Keratinocyte (primary cell): ENCODE measurements at places on chromosomes 1 and 21. TPM values are rescaled to one million over a fixed set of nuclear protein-coding genes. Genes with fewer than 3 reads are reported as not detected.

The MMEL1 gene
- 0.15 to 0.17 TPM in 2 of 3 replicates, not detected in the other for polyA plus RNA-seq

The ALG14 gene
- polyA plus RNA-seq: 1.5 to 7.0 TPM (median 4.6 TPM) in 3 replicates

The MT1HL1 gene
- not detected in 3 replicates for polyA plus RNA-seq

The KRTAP13-3 gene
- not detected in 3 replicates for polyA plus RNA-seq

The ZBTB18 gene
- polyA plus RNA-seq: 3.8 to 5.8 TPM (median 5.7 TPM) in 3 replicates

- H3K4me1 ChIP-seq: no peaks in the 10 kb centered on the region
- H3K4me3 ChIP-seq: no peak overlapping the region
- H3K27ac ChIP-seq: no peak overlapping the region
- H3K36me3 ChIP-seq: no peaks in the 10 kb centered on the region
These were observed 48.2 kb upstream of the TNFSF4 start for GRCh38 chr1:173255214-173255813.

- no peaks in the 10 kb centered on the region for H3K4me1 ChIP-seq
- no peak overlapping the region for H3K4me3 ChIP-seq
- H3K27ac ChIP-seq: no peak overlapping the region
- DNase-seq: no peak
- no peaks in the 10 kb centered on the region for H3K36me3 ChIP-seq
- H3K27me3 ChIP-seq: no peaks in the 10 kb centered on the region
These were observed 1528.0 kb upstream of the TPTE start for GRCh38 chr21:8993284-8993942.

DNA sequence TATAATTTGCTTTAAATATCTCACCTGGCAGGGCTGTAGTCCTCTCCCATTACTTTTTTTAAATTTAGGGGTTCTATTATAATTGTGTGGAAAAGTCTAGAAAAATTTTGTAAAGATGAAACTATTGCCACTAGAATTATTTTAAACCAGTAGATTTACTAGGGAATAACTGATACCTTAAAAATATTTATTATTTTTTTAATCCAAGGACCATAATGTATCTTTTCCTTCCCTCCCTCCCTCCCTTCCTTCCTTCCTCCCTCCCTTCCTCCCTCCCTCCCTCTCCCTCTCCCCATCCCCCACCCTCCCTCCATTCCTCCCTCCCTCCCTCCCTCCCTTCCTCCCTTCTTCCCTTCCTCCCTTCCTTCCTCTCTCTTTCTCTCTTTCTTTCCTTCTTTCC is 90.5 kb downstream of the DNM3 start:
- no peaks in the 10 kb centered on the region for H3K36me3 ChIP-seq
- no peaks in the 10 kb centered on the region for H3K27me3 ChIP-seq
- no peaks in the 10 kb centered on the region for H3K4me1 ChIP-seq
- H3K27ac ChIP-seq: no peak overlapping the region

DNA sequence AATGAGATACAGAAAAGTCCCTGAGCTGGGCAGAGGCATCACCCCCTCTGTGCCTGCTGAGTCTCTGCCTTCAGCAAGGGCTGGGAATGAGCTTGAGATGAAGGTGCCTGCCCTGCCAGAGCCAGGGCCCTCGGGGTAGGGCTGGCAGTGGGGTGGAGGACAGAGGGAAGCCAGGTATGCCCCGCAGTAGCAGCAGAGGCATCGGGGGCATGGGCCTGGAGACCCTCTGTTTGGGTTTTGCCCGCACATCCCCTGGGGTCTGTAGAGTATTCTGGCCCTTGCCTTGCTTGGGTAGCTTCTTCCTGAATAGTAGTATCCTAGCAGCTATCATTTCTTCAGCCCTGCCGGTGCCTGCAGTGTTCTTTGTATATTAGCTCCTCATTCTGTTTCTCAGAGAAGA is 33.0 kb downstream of the QSOX1 start:
- H3K36me3 ChIP-seq: peaks cover 54% of the 10 kb centered on the region
- no peak overlapping the region for H3K27ac ChIP-seq
- DNase-seq: no peak
- no peaks in the 10 kb centered on the region for H3K27me3 ChIP-seq

GRCh38 chr1:103087256-103087655 is 21.1 kb downstream of the COL11A1 start:
- H3K36me3 ChIP-seq: no peaks in the 10 kb centered on the region
- no peak overlapping the region for H3K27ac ChIP-seq
- no peaks in the 10 kb centered on the region for H3K27me3 ChIP-seq
- no peak overlapping the region for H3K4me3 ChIP-seq
- no peak for DNase-seq
